ENCODE measurements at places on chromosomes 3 and 15.

DNA sequence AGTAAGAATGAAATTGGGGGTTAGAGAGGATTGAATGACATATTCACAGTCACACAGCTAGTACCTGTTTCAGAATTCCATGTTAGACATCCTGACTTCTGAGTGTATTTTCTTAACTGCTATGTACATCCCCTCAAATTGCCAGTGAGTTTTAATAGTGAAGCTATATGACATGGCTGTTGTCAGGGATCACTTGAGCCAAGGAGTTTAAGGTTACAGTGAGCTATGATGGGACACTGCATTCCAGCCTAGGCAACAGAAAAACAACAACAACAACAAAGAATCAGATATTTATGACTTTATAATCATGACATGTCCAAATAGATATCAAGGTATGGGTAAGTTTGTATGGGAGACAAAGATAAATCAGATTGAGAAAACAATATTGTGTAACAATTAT, 16.6 kb downstream of the PARP15 start:
- no peak for DNase-seq

GRCh38 chr15:92796161-92796611, 103.9 kb upstream of the CHD2 start:
- no peak for DNase-seq

GRCh38 chr3:102887431-102887830, 452.6 kb downstream of the ZPLD1 start:
- DNase-seq: no peak

DNA sequence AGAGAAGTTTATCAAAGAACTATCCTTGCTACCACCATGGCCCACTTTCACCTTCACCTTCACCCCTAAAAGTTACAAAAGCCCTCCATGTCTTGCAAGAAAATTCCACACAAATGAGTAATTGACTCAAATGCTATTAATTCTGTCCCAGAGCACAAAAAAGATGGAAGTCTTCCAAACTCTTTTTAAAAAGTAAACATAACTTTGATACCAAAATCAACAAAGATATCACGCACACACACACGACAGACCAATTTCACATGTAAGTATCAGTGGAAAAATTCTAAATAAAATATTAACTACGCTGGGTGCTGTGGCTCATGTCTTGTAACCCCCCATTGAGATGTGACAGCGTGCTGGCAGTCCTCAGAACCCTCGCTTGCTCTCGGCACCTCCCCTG, 1.1 kb upstream of the MCCC1 start:
- no peak for DNase-seq

DNA sequence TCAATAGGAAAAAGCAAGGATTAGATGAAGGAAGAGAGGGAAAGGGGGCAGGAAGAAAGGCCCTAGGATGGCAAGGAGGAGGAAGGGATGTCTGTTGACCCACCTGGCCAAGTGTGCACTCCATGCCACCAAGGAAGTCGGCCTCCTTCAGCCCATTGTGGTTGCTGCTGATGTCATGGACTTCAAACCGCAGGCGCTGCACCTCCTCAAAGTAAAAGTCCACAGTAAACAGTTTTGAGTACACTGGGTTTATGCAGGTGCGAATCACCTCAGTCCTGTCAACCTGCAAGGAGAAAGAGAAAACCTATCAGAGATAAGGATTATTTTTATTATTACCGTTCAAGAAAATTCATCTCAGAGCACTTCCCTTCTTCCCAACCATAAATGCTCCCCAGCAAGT, 220.6 kb upstream of the MRPL3 start:
- no peak for DNase-seq

GRCh38 chr3:5188419-5189221, 1.1 kb downstream of the EDEM1 start:
- DNase-seq: peak; percentile 26

DNA sequence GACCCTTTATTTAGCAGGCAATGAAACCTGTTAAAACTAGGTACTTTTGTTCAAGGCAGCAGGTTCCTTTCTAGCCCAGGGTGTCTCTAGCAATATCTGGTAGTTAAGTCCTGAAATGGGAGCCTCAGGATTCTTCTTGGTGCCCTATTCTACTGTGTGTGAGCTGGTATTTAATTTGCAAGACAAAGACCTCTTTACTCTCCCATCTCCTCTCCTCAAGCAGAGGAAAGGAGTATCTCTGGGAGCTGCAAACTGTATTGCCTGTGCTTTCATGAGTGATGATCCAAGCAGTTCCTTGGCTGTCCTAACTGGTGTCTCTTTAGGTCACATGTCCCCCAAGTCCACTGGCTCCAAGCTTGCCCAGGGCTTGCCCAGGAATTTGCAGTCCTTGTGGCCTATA, 188.2 kb downstream of the SI start:
- DNase-seq: no peak

GRCh38 chr3:160566499-160566898, 1.1 kb upstream of the KPNA4 start:
- DNase-seq: no peak

DNA sequence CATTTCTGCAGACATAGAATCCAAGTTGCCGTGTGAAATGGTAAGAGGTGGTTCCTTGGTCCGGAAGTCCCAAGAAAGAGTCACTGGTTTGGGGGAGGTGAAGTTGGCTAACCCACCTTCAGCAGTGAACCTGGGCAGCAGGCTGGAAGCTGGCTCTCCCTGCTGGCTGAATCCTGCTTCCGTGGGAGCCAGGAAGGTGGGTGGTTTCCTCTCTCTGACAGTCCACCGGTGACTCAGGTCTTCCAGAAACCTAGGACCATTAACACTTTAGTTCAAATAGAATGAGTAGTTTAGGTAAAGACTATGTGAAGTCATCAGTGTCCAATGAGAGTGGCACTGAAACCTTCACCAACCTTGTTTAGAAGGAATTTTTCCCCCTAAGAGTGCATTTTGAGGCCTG, 87.4 kb upstream of the CACNA2D3 start:
- DNase-seq: no peak

DNA sequence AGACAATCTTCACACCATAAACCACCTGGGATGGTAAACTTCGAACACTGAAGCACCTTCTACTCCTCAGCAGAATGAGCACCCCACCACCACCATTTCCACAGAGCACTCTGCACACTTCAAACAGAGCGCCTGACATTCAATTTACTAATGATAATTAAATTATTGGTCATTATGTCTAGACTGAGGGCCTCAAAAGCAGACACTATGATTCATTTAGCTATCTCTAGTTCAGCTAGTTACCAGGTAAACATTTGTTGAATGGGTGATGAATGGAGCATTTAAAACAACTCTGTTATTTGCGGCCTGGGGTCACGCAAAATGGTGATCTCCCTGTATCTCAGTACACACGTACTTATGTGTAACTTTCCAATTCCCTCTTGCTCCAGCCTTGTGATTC, 40.9 kb downstream of the ACAP2 start:
- no peak for DNase-seq

DNA sequence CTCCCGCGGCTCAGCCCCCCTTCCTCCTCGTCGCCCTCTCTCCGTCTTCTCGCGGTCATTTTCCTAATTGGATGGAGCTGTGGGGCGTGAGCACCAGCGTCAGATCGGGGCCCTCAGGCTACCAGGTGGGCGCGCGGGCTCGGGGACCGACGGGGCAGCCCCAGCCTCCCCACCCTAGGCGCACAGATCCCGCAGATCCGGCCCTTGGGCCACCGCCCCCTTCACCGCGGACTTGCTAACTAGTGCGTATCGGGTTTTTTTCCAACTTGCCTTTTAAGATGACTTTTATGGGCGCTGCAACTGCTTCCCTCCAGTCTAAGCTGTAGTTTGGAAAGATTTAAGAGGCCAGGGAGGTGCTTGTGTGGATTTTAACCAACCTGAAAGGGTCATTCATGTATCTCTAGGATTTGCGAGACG, 1.3 kb downstream of the ZNF710 start:
- no peak for DNase-seq
